ENCODE measurements at places on chromosomes 13 and 19.

DNA sequence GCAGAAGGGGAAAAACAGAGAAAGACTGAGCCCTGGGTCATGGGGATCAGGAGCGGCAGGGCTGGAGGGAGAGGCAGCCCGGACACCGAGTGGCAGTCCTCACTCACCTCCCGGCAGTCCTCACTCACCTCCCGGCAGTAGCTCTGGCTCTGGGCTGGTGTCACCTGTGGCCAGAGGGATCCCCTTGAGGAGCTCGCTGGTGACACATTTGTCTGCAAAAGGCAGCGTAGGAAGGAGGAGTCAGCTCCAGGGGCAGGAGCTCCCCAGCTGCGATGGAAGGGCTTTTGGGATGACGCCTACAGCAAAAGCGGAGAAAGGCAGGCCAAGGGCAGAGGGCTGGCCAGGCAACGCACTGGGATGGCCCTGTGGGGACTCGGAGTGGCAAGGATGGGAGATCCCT is 739 bp downstream of the EIF3G start:
- no peak for DNase-seq

DNA sequence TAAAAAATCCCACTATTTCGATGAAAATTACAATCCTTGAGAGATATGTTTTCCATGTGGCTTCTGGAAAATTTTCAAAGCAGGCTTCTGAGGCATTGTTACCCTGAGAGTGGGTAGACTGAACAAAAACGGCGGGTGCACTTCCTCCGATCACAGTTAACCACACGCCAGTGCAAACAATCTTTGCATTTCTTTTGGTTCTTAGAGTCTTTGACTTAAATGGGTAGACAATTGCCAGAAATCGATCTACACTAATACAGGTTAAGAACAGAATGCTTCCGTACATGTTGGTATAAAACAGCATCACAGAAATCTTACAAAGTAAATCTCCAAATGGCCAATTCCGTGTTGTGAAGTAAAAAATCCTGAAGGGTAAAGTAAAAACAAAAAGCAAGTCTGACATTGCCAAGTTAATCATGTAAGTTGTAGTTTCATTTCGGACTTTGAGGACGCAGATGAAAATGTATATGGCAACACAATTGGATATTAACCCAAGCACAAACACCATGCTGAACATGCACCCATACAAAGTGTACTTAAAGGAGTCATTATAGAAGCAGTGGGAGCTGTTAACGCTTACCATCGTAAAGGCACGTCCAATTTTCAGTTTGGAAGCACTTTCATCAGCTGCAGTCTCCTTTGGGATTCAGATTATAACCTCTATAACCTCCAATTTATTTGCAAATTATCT is 927 bp downstream of the LPAR6 start:
- no peak for DNase-seq

GRCh38 chr13:112267660-112268059 is 108.5 kb upstream of the SPACA7 start:
- DNase-seq: no peak

DNA sequence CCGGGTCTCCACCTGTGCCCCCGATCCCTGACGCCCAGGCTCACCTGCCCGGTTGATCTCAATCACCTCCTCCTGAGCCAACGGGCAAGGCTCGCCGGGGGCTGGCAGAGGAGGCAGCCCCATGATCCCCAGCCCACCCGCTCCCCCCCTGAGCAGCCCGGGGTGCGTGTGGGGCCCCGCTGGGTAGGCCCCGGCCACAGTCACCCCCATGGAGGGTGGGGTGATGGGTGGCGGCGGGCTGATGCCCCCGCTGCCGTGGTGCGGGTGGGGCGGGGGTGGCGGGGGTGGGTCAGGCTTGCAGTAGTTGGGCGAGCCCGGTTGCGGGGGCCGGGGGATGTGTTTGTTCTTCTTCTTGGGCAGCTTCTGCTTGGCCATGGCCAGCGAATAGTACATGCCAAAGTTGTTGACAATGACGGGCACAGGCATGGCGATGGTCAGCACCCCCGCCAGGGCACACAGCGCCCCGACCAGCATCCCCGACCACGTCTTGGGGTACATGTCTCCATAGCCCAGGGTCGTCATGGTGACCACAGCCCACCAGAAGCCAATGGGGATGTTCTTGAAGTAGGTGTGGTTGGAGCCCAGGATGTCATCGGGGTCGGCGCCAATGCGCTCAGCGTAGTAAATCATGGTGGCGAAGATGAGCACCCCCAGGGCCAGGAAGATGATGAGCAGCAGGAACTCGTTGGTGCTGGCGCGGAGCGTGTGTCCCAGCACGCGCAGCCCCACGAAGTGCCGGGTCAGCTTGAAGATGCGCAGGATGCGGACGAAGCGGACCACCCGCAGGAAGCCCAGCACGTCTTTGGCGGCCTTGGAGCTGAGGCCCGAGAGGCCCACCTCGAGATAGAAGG is 6.0 kb downstream of the KCNC3 start:
- DNase-seq: no peak

GRCh38 chr19:56299688-56300087 is 15.0 kb downstream of the ZSCAN5A start:
- DNase-seq: no peak

DNA sequence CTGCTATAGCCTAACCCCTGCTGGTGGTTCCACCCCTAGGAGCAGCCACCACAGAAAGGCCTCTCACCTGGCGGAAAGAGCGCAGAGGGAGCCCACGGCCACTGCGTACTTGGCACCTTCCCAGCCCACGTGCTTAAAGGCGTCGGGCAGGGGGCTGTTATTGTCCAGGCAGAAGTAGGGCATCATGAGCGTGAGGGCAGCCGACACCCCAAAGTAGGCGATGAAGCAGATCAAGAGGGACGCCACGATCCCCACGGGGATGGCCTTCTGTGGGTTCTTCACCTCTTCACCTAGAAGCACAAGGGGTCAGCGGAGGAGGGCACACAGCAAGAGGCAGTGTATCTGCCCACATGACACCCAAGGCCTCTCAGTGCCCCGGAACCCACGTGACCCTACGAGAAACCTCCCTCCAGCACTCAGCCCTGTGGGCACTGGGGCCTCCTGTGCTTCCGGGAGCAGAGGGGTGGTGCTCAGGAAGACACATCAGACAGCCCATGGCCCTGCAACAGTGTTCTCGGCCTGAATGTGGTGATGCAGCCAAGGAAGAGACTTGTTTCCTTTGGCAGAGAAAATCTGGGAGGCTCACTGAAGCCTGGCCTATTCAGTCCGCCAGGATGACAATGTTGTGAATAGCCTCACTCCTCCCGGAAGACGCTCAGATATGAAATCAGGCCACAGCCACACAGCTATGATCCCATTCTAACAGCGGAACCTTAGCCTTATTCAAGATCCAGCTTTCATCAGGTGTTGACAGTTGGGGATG is 72.1 kb downstream of the SLC7A1 start:
- DNase-seq: no peak

GRCh38 chr13:42891591-42891990 is 100.5 kb downstream of the EPSTI1 start:
- DNase-seq: no peak

DNA sequence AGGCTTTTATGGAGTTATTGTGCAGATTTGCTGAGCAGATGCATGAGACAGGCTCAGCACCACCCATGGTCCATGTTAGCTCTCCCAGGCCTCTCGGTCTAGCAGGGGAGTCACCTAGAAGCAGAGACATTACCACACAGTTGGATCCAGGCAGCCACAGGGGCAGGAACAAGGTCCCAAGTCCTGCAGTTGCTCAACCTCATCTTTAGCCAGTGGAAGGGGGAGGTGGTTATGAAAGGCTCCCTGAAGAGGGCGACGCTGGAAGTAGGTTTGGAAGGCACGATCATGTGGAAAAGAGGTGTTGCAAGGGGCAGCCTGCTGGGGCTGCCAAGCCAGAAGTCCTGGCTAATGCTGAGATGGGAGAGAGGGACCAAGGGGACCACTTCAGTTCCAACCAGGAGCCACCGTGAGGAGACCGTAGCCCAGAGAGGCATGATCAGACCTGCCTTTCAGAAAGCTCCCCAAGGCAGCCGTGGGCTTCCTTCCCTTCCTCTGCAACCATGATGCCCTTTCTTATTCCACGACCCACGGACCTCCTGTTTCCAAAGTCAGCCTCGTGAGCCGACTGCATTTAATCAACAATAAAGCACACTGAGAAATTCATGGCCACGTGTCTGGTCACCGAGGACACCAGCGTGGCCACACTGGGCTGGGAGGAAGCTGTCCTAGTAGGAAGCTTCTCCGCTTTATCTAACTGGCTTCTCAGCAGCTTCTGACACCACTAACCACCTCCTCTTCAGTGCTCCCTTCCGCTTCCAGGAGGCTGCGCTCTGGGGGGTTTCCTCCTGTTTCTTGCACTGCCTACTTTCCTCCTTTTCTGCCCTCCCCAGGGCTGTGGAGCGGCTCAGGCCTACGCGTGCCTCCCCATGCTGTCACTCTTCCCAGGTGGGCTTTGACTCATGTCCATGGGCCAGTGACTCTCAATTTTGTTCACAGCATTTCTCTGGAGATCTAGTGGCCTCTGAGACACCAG is 2.6 kb downstream of the AP1M1 start:
- peak; percentile 56 for DNase-seq

GRCh38 chr19:3451451-3451866 is 28.9 kb downstream of the SMIM24 start:
- DNase-seq: no peak

- no peak for DNase-seq
These were observed 37.1 kb upstream of the XPO4 start for GRCh38 chr13:20939662-20940061.

DNA sequence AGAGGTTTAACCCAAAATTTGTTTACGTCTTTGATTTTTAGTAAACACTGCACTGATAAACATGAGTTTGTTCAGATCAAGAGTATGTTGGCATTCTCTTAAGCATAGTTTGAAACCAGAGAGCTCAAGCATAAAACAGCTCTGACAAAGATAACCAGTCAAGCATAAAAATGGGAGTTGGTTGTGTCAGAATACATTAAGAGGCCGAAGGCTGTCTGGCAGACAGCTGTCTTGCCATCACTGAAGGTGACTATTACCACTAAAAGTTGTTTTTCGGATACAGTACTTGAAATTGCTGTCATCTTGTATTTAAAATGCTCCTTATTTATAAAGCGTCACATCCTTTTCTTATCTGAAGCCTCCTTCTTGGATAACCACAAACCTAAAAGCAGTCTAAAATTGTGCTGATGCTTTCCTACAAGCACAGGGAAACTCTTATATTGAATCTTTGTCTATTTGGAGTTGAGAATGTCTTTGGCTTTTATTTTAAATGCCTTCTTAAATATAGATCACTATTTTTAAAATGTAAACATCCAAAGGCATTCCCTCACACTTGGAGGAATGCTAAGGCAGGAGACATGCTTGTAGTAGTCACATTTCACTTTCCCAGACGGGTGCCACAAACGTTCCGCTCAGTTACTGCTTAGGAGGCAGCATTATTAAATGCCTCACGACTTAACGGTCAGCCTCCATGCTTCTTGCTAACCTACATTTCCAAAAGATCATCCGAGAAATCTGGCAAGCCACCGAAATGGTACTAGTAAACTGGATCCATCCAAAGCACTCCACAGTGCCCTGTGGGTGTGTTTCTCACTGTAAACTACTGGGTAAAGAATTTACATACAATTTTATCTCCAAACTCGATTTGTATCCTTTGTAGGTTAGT is 1.5 kb downstream of the SMAD9 start:
- no peak for DNase-seq

DNA sequence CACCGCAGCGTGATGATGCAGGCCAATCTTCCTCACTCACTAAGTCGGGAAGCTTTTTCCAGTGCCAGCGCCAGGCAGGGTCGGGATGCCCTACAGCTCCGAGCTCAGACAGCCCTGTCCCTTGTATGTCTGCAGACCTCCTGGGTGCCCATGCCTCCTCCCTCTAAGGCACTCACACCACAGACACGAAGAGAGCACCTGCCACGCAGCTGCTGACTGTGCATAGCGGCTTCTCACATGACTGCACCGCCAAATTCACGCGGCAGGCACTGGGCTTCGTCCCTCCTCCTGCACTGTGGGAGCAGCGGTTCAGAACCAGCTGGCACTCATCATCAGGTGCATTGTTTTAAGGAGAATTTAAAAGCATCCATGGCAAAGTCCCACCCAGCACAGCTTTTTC is 88.1 kb downstream of the SLC7A1 start:
- DNase-seq: no peak

GRCh38 chr13:30268673-30269072 is 38.7 kb downstream of the KATNAL1 start:
- no peak for DNase-seq

- no peak for DNase-seq
These were observed 17.8 kb downstream of the PROZ start for GRCh38 chr13:113176280-113176679.

- DNase-seq: no peak
These were observed 195.5 kb downstream of the KATNAL1 start for GRCh38 chr13:30111810-30112209.

GRCh38 chr13:79374578-79374977 is 31.5 kb downstream of the RBM26 start:
- no peak for DNase-seq

DNA sequence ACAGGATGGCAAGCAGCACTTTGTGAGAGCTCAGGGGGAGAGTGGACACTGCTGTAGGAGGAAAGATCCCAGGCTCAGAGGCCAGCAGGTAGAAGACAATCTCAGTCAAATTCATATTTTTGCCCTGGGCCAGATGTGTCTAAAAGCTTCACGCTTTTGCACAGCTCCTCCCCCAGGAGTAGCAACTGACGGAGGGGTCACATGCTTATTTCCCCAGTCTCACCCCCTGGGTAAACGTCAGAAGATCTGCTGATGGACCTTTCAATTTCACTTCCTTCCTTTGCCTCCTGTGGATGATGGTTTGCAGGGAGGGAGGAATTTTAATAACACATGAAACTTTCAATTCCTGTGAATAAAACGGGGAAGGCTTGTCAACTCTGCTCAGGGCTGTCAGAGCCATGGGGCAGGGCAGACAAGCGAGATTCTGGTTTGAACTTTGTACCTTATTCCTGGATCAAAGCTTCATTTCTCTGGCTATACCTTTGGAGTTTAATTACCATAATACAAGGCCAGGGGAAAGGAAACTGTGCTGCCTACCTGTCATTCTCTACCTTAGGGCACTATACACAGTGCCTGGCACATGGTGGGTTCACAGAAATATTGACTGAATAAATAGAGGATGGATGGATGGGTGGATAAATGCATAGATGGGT is 41.0 kb downstream of the POU4F1 start:
- DNase-seq: no peak

DNA sequence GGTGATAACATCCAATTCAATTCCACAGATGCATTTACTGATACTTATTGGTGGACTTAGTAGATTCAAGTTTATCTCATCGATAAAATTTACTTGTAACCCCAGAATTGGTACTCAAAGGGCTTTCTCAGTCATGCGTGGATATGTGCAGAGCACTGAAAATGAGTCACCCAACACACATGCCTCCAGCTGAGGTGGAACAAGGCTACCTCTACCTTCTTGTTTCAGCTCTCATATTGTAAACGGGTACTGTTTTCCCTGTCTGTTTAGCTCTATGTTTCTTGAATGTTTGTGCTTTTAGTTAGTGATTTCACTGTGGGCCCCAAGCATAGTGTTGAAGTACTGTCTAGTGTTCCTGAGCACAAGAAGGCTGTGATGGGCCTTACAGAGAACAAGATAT is 1.5 kb downstream of the LRRC63 start:
- DNase-seq: no peak

- no peak for DNase-seq
These were observed 308.4 kb downstream of the SHISA2 start for GRCh38 chr13:25743421-25743820.
